ENCODE measurements at places on chromosomes 2 and 18. TPM values are rescaled to one million over a fixed set of nuclear protein-coding genes. Genes with fewer than 3 reads are reported as not detected.
A peak's percentile ranks its signal among the peaks of the same experiment; 100 is the strongest.

The OR6B2 gene
- not detected for total RNA-seq

- no peak for DNase-seq
Measured at GRCh38 chr18:6199777-6200176, 214.9 kb downstream of the L3MBTL4 start.

DNA sequence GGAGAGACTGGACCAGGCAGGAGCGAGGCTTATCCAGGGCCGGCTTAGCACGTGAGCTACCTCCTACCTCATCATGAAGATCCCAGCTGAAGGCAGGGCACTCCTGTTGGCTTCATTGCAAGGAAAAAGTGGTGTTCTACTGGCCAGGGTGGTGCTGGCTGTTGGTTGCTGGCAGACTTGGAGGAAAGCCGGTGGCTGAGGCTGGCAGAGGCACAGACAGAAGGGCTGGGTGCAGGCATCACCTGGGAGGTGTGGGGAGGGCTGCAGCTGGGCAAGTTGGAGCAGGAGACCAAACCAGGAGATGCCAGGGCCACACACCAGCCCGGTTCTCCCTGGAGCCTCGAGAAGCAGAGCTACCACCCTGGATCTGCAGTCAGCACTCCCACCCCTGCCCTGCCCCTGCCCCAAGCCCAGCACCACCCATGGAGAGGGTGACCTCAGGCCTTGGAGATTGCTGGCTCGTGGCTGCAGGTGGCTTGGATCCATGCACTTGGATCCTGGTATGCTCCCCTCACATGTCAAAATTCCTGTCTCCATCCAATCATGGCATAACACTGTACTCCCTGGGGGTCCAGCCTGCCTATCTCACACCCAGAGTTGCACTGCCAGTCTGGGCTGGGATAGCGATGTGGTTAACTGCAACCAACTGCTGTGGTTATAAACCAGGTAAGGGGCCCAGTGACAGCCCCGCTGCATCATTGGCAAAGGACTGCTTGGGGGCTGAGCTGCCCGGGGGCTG, 49.7 kb downstream of the GLI2 start:
- DNase-seq, result no peak

The TUBB8B gene
- not detected for total RNA-seq

DNA sequence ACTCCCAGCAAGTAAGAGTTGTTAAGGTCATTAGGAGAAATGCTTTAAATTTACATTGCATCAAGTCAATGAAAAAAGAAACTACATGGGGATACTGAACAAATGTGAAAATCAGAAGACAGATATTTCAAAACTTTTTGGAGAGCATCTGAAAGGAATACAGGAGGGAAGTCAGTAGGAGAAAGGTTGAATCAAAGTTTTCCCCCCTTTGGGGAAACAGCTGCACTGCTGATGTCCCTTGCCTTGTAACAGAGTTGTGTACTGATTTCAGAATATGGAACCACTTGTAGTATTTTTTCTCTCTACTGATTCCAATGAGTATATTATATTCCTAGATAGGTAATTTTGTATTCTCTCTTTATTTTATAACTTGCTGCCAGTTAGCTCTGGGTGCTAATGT, 592.5 kb upstream of the ZEB2 start:
- no peak for DNase-seq

The WDR7 gene
- 19.5 TPM for total RNA-seq

The CARF gene
- total RNA-seq, result 6.6 TPM

The ZSWIM2 gene
- not detected for total RNA-seq

- DNase-seq, result peak; percentile 37
Measured at GRCh38 chr18:48412339-48412929, 3.3 kb upstream of the ZBTB7C start.

The MATN3 gene
- total RNA-seq, result not detected

DNA sequence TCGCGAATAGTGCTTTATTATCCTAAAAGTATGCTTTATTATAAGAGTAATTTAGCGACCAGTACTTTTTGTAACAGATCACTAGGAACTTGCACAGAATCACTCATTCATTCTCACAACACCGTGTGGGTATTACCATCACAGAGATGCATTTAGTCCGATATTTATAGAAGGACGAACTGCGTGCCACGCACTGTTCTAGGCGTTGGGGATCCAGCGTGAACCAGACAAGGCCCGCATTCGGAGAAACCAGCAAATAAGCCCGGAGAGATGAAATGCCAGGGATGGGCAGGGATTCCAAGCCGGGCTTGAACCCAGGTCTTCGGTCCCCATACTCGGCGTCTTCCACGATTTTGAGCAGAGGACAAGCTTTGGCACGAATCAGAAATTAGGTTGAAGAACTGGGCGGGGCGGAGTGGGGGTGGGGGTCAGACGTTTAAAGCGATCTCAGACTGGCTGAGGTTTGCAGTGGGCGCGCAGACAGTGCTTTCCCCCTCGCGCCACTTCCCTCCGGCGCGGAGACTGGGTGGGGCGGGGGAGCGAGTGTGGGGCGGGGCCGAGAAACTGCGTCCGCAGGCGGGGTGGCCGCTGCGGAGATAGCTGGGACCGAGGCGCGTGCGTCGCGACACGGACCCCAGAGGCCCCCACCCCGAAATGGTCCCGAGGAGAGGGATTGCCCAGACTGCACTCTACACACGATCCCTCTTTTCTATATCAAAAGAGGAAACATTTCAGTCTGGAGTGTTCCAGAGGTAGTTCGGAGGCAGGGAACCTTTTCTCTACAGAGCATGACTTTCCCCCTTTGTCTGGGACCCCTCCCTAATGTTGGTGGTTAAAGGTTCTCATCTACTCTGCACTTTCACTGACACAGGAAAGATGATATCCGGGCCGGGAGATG, 1.1 kb upstream of the CXCR4 start:
- DNase-seq, result peak; percentile 91

The ANKMY1 gene
- 18.4 TPM for total RNA-seq

- no peak for DNase-seq
Measured at GRCh38 chr18:13589316-13589715, 137.0 kb downstream of the FAM210A start.

Measured in activated CD4-positive, alpha-beta memory T cell treated with anti-CD3 and anti-CD28 coated beads for 36 hours (primary cell).